ENCODE measurements at places on chromosomes 16 and 17.
A peak's percentile ranks its signal among the peaks of the same experiment; 100 is the strongest.

DNA sequence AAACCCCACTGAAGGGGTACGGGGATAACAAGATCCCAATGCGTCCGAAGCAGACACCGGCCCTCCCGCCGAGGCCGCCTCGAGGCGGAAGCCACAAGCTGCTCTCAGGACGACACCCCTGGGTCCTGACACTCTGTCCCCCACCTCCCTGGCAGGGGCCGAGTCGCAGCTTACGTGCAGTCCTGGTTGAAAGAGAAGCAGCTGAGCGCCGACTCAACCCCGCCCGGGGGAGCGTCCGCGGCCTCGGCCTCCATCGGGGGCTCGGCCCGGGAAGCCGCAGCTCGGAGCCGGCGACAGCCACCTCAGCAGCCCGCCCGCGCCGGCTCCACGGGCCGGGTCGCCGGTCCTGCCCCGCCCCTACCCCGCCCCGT, at the start of gene WIPI1:
TSS of gene WIPI1 (minus strand) at position 329 of the 371 bp plus-strand sequence. CDS start at position 254, 75 bp downstream.
- DNase-seq: no peak

- DNase-seq: no peak
Measured at GRCh38 chr16:61148930-61149329, 887.3 kb downstream of the CDH8 start.

GRCh38 chr16:10297341-10298006, 88.4 kb upstream of the ATF7IP2 start:
- DNase-seq: no peak

GRCh38 chr16:57889522-57889921, 81.4 kb downstream of the CNGB1 start:
- DNase-seq: no peak

DNA sequence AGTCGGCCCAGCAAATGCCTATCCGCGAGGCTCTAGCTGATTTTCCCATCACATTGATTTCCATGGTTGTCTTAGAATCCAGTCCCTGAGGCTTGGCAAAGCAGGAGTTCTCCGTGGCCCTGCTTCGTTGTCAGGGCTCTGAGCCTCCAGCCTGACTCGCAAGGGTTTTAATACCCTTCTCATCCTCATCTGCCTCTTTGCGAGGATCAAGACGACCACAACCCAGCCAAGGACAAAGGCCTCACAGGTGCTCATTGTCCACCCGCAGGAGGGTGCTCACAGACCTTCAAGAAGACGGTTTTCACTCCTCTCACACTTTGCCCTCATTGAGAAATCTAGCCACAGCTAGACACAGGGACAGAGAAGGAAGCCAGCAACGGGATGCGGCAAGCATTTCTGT, 610.8 kb downstream of the KCNJ18 start:
- DNase-seq: no peak

GRCh38 chr17:28335959-28336871, 654 bp downstream of the TNFAIP1 start:
- DNase-seq: peak; percentile 58

- DNase-seq: no peak
Measured at GRCh38 chr17:71790791-71791190, 330.0 kb upstream of the SOX9 start.

- DNase-seq: no peak
Measured at GRCh38 chr16:55043499-55043898, 112.8 kb downstream of the IRX5 start.

DNA sequence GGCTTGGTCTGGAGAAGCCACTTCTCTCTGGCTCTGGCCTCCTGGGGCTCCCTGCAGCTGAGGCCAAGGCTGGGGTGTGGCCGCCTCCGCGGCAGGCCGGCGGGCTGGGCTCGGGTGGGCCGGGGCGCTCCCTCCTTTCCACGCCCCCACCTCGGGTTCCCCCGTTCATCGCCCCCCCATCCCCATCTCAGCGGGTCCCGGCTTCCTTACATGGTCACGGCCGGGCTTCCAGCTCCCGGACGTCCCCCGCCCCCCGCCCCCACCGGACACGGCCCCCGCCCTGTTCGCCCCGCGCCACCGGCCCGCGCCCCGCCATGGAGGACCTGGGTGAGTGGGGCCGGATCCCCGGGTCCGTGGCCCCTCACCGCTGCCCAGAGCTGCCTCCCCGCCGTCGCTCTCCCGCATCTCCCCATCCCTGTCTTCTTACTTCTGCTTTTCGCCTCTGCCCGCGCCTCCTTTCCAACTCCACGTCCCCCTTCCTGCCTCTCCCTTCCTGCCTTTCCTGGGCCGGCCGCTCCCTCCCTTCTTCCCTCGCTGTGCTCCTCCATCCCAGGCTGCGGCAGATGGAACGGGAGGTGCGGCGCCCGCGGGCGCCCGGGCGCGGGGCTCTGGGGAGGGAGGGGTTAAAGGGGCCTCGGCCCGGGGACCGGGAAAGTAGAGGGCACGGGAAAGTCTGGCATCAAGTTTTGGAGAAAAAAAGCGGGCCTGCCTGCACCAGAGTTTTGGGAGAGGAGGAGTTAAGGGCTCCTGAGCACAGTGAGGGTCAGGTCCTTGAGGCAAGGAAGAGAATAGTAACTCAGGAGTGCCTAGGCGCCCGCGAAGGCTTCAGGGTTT, at the start of gene TGFB1I1:
TSS of gene TGFB1I1 (plus strand) at position 278 of the 834 bp plus-strand sequence. CDS start at position 315, 37 bp downstream.
- DNase-seq: peak; percentile 16

DNA sequence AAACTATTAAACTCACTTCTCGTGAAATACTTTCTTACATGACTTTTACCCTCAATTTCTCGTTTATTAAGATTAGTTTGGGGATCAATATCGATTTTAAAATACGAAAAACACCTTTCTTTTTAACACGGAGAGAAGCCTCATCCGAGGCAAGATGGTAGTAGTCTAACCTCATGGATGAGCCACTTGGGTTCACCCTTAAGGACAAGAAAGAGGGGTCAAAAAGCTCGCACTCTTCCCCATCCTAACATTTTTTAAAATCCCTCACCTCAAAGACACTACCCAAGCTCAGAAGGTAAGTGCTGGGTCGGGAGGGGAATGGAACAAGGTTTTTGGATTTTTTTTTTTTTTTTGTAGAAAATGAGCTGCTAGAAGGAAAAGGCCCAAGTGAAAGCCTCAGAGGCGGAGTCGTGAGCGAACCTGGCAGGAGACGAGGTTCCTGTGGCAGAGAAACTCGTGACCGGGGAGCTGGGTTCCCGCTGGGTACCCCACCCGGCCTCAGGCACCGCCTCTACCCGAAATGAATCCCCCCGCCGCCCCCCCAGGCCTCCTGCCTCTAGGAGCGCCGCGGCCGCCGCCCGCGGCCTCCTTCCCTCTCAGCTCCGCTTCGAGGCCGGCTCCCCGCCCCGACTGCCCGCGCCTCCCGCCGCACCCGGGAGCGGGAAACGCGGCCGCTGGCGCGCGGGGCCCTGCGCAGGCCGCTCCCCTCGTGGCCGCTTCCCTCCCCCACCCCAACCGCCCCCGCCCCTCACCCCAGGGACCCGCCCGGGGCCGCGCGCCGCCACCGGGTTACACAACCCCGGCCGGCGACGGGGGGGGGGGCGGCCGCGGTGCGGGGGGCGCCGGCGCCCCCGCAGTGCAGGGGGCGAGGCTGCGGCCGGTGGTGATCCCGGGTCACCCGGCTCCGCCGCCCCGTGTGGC, 1.6 kb downstream of the NUFIP2 start:
- DNase-seq: peak; percentile 66

DNA sequence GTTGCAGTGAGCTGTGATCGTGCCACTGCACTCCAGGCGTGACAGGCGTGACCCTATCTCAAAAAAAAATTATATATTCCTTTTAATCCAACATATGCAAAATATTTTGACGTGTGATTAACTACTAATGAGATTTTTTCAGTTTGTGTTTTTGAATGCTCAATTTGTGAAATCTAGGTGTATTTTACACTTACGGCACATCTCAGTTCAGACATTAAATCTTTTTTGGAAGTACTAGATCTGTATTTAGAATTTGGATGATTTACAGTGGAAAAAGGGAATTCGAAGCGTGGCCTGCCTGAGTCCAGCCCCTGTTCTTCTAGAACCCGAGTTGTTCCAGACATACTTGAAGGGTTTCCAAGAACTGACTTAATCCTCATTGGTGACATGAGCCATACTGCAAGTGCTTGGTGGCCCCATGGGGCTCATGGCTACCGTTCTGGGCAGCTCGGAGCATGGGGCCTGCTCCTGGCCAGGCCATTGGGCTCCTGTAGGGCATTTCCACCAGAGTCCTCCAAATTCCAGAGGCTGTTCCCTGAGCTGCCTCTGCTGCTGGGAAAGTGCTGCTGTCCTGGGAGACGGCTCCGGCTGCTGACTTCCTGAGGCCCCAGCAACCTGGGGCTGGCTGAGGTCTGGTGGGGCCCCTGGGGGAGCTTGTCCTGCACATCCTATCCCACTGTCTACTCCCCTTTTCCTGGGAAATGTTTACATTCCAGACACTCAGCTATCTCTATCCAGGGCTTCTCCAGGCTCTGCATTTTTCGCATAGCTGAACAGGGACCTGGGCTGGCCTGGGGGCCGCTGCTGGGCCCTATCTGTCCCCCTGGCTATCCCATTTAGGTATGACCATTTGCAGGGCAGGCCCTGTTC, 27.2 kb downstream of the LLGL2 start:
- DNase-seq: no peak

DNA sequence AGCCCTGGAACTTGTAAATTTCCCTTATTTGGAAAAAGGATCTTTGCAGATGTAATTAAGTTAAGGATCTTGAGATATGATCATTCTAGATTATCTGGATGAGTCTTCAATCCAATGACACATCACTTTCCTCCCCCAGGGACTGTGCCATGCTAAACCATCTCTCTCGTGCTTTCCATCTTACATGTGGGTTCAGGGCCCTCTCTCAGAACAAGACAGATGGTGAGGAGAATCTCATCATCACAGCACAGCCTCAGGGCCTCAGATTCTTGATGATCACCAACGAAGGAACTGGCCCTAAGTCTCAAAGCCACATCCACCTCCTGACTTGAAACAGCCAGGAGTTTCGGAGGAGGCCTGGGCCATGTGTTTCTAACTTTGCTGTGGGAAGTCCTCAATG, 78.7 kb downstream of the LITAF start:
- DNase-seq: no peak

DNA sequence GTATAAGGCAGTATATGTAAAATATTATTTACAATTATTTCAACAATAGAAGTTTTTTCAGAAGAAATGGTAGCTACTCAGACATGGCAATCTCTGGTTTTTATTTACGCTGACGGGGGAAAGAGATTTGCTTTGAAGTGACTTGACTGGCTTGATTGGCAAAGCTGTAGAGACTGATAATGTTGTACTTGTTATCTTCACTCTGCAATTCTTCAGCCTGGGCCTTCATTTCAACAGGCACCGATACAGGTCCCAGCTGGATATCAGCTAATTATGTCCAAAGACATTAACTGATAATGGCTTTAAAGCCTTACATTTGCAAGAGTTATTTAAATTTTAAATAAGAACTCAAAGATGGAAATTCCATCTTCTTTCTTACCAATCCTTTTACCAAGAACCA, 151.4 kb upstream of the HS3ST3A1 start:
- DNase-seq: no peak

GRCh38 chr17:7836596-7837407, 2.8 kb downstream of the KDM6B start:
- DNase-seq: peak; percentile 94

- no peak for DNase-seq
Measured at GRCh38 chr17:49935526-49936210, 33.3 kb upstream of the DLX4 start.

- DNase-seq: peak; percentile 32
Measured at GRCh38 chr16:81899601-81900000, 111.7 kb downstream of the SDR42E1 start.

- DNase-seq: no peak
Measured at GRCh38 chr17:17809531-17810083, 27.2 kb downstream of the SREBF1 start.

All from NCI-H345 (cell line).